ENCODE measurements at places on chromosomes 2 and 18.

- no peak for DNase-seq
These were observed 5.0 kb downstream of the NAPG start for GRCh38 chr18:10530852-10531251.

DNA sequence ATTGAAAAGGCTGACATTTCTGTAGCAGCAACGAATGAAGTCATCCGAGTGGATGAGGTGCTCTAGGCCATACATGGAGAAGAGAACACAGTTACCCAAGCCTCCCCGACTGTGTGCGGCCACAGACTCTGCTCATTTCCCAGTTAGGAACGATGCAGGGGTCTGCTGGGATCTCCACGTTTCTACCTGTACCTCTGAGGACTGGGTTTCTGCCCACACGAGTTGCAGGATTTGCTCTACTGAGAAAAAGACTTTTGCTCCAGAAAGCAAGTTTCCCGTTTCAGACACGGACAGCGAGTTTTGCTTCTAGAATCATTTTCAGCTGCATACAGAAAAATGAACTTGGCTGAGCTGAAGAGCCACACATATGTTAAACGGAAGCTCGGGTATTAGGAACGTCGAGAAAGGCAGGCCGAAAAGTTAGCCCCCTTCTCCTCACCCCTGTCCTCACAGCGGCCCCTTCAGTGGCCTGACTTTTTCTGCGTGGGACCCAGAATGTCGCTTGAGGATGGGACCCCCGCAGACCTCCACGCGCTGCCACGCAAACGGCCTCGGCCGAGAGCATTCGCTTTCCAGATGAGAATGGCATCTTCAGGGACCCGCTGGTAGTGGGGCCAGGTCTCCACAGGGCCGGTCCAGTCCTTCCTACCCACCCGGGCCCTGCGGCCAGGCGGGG lies 582 bp upstream of the RAB31 start:
- no peak for DNase-seq

GRCh38 chr2:105536175-105536574 lies 137.3 kb upstream of the FHL2 start:
- DNase-seq, result no peak

DNA sequence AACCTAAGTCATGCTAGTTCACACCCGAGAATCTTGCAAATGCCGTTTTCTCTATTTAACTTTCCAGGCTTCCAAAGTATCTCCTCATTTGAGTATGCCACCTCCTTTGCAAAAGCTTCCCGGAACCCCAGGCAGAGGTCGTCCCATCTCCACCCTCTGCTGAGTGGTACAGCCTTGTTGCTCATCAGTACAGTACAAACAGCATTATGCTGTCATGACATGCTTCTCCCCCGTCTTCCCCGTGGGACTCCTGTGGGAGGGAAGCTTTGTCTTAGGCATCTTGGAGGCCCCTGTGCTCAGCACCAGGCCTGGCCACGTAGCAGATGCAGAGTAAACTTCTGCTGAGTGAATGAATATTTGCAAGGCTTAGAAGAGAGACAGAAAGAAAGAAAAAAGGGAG lies 102.7 kb downstream of the CDCA7 start:
- DNase-seq, result no peak

DNA sequence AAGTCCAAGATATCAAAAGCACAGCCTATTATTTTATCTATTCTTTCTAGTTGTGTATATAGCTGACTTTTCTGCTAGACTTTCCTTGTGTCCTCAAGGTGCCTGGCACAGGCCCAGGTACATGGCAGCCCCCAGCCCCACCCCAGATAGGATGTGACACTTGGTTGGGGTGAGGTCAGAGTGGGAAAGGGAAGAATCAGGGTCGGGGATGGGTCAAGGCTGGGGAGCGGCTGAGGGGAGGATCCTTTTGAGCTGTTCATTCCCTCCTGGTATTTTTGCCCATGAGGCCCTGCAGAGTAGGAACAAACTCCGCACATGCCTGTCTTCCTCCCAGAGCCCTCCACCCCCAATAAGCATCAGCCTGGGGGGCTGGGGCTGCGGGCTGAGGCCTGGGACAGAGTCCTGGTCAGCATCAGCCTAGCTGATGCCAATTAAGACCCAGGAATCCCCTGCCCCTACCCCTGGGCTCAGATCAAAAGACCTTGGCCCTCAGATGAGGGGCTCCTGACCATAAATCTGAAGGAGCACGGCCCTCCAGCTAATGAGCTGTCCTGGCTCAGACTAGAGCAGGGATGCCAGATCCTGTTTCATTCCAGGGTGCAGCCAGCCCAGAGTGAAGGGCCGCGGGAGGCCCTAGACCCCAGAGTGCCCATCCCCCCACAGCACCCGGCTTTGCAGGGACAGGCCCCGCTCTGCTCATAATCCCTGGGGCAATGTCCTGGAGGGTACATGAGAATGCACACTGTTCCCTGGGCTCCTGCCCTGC lies 85.3 kb downstream of the SDC1 start:
- DNase-seq, result no peak

GRCh38 chr2:69237070-69237670 lies 149.9 kb downstream of the GFPT1 start:
- DNase-seq, result no peak

DNA sequence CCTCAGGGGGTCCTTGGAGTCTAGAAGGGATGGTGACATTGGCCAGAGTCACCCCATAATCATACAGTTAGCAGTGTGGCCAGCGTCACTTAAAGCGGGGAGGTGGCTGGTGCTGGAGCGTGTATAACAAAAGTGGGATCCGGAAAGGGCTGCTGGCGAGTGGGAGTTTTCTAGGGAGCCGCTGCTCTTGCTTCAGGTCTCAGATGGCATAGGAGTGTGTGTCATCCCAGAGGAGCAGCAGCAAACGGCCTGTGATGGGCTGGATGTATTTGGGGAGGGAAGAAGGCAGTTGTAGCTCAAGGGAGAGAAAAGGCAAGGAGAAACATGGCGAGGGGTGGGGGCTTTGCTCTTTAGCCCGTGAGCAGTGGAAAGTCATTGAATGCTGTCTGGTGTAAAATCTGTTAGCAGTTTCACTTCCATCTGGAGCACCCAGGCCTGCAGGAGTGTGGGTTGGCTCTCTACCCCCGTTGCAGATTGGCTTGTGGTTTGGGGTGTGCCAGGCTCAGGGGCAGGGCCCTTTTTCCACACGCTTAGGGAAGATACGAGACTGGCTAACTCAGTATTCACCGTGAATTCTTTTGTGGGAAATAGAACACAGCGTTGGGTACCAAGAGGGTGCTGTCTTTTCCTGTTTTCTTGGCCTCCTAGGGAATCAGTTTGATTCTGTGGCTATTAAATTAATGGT lies 120.5 kb downstream of the AGAP1 start:
- DNase-seq, result no peak

GRCh38 chr2:234812851-234813250 lies 139.0 kb upstream of the SH3BP4 start:
- no peak for DNase-seq

- DNase-seq, result no peak
These were observed 1642.6 kb upstream of the CELF4 start for GRCh38 chr18:39208190-39208589.

- no peak for DNase-seq
These were observed 212.2 kb downstream of the TFCP2L1 start for GRCh38 chr2:121072784-121073183.

DNA sequence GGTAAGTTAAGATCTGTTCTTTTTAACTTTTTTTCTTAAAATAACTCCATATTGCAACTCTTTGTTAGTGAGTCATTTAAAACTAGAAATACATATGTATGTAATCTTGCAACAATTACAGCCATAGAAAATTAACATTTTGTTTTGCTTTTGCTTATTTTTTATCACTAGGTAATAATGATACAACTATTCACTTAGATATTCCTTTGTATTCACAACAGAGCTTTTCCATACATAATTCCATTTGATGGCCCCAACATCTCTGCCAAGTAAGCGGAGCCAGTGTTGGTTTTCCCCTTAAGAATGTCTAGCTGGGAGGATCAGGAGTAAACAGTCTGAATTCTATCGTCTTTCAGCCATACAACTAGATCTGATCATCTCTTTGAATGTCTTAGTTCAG lies 16.1 kb downstream of the SPP2 start:
- DNase-seq, result no peak

DNA sequence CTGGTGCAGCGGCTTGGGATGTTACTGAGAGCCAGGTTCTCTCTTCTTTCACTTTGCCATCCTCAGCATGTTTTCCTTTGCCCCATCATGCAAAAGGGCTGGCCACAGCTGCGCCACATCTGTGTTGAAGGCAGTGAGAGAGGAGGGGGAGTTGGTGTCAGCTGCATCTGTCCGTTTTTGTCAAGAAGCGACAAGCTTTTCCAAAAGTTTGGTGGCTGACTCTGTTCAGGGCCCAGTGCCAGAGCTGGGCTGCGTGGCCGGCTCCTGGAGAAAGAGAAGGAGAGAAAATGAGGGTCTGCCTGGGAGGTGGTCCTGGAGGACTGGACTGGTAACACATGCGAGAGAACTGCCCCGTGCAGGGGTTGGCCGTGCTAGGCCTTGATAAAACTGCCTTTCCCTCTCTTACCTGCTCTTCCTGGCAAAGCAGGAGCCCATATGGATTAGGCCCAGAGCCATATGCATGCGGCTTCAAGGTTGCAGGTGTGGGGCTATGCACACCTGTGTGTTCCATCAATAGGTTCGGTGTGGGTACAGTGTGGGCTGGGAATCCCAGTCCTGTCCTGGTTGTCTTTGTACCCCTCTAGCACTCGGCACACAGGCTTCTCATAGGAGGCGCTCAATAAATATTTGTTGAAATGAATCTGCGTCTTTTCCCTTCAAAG lies 9.0 kb downstream of the RNF144A start:
- no peak for DNase-seq

GRCh38 chr2:15041429-15041837 lies 408.9 kb downstream of the LRATD1 start:
- DNase-seq, result no peak

- no peak for DNase-seq
These were observed 170.2 kb downstream of the NRP2 start for GRCh38 chr2:205852457-205852856.

GRCh38 chr2:171523088-171524017 lies 1.1 kb downstream of the CYBRD1 start:
- no peak for DNase-seq

GRCh38 chr2:219531639-219532377 lies 11.8 kb downstream of the CHPF start:
- no peak for DNase-seq

DNA sequence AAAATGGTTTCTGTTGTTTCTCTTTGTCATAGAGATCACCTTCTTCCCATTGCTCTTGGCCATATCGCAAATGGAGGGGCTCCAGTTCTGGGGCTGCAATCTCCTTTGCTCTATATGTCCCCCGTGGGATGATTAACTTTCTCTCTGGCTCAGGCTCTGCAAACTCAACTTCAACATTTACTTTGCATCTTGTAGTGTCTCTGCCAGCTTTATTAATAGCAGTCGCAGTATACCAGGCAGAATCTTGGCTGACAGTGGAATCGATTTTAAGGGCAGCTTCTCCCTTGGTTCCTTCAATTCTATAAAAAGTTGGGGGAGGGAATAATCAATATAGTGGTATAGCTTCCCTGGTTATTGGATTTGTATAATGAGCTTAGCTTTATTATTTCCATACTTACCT lies 30.5 kb downstream of the TTN start:
- DNase-seq, result no peak

DNA sequence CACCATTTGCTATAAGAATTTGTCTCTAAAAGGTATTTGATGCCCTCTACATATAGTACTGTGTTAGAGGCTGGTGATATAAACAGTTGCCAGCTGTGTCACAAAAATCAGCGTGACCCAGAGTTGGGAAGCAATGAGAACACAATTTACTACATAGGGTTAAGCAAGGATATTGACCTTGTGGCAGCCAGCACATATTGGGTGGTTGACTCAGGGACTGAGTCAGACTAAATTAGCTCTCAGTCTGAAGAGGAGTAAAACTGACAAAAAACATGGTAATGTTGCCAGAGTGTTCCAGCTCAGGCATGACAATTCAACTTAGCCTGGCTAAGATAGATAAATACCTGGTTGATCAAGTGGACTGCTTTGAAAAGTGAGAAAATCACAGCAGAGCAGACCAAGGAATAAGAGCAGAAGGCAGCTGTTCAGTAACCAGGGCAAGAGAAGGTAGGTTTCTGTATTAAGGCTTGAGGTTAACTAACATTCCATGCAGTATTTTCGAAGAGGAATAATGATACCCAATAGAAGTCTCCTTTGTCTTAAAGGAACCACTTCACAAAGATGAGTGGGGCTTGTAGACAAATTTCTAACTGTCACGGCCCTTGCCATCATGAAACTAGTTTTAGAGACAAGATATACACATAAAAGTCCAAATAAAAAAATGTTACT lies 108.2 kb upstream of the ERBB4 start:
- no peak for DNase-seq

GRCh38 chr18:1392865-1393734 lies 488.4 kb downstream of the ADCYAP1 start:
- no peak for DNase-seq

DNA sequence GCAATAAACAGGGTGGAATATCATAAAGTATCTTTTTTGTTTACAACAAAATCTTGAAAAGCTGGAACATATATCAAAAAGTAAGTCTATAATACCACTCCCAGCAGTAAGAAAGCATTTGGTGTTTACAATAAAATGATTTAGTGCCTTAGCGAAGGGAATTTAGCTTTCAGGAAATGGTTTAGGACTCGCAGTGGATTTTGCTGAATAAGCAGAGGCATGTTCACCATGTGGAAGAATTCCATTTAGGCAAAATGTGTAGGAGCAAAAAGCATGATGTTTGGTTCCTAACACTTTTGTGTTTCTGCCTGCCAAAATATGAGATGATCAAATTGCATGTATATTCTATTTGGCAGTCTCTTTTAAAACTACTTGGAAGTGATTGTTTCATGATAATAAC lies 163.6 kb downstream of the AGPS start:
- no peak for DNase-seq

DNA sequence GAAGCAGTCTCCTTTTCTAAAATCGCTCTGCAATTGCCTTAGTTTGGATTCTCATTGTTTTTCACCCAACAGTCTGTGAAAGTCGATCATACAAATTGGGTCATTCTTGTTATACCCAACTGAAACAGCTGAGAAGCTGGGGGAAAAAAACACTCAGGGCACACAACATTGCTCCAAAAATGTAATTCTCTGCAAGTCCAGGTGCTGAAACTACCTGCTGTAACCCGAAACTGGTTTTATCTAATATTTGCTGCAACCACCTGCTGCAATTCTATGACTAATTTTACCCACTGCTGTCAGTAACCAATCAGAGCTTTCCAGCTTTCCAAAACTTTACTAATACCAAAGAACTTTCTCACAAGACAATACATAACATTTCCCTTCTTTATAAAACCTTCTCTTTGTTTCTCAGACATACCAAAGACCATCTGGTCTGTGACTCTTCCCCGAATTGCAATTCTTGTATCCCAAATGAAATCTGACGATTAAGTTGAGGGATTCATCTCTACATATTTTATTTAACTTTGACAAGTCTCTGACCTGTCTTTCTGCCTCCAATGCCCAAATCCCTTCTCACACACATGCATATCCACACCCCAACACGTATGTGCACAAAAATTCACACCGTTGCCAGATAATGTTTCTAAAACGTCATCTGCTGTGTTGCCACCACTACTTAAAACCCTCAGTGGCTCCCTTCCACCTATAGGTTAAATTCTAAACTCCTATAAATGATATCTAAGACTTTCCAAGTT lies 198.3 kb downstream of the PIEZO2 start:
- DNase-seq, result no peak

Measured in stimulated activated CD4-positive, alpha-beta T cell treated with anti-CD3 and anti-CD28 coated beads, Interleukin-12 subunit alpha, Interleukin-12 subunit beta, amount 100 ng/mL, for 24 hours (primary cell).